HFFc6 (cell line): ENCODE measurements at places on chromosomes 3 and 15.

DNA sequence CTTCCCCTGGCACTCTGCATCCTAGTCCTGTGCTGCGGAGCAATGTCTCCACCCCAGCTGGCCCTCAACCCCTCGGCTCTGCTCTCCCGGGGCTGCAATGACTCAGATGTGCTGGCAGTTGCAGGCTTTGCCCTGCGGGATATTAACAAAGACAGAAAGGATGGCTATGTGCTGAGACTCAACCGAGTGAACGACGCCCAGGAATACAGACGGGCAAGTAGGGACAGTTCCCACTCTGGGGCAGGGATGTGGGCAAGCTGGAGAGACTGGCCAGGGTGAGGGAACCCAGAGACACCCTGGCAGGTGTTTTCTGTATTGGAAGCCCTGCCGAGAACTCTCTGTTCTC is 247 bp downstream of the FETUB start:
- DNase-seq = peak; percentile 18

GRCh38 chr3:100556673-100557310 is 52.6 kb upstream of the ADGRG7 start:
- DNase-seq = peak; percentile 36

DNA sequence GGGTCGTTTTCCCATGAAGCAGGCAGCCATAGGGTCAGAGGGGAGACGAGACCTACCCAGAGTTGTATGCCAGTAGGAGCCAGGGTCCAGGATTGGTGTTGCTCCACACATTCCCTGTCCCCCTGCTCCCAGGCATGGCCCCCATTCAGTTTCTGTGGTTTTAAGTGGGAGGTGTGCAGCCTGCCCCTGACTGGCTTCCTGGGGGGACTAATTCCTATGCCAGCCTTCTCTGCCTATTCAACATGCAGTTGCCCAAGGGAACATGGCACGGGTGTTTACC is 126.3 kb downstream of the EEFSEC start:
- DNase-seq = no peak

DNA sequence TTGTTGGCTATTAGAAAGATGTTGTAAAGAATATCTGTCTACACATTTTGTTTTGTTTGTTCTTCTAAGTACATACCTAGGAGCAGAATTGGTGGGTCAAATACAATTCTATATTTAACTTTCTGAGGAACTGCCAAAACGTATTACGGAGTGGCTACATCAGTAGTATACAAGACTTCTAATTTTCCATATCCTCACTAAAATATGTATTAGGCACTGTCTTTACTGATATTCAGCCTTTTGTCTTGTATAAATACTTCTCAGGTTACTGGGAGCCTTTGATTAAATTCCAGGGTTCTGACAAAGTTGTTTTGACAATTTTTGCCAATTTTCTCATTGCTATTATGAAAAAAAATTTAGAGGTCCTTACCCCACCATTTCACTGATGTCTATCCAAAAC is 146.7 kb downstream of the NR2E3 start:
- DNase-seq = no peak

- no peak for DNase-seq
Observed at GRCh38 chr3:30123224-30123623, 483.2 kb upstream of the TGFBR2 start.

DNA sequence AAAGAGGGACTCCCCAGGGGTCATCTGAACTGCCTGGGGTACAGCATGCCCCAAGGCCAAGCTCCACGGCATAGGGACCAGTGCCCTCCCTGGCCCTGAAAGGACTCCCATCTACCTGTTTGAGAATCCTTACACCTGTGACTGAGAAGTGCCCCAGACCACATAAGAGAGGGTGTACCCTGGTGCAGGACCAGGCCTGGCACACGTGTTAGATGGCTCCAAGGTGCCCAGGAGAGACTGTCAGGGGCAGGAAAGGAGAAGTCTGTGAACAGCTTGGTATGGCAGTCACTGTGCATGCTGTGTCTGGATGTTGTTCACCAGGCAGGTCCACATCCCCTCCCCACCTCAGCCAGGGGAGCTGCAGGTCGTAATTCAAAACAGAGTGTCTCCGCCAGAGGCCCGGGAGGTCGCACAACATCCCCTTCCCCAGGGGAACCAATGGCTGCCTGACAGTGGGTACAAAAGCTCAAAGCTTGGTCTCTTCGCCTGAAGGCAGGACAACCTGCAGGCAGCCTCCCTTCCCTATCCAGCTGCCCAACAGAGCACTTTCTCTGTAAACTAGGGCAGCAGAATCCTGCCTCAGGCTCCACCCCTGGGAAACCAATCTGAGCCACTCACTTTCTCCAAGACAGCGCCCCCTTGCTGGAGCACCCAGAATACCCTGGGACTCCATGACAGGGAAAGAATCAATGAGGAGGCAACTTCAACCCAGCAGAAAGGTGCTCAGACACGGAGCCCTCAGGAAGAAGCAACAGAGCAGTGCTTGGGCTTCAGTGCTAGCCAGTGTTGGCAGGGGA is 3.9 kb downstream of the NUP210 start:
- no peak for DNase-seq

GRCh38 chr15:70291305-70292075 is 193.8 kb upstream of the TLE3 start:
- DNase-seq = no peak

- DNase-seq = no peak
Observed at GRCh38 chr3:183930086-183930485, 45.4 kb upstream of the PARL start.

DNA sequence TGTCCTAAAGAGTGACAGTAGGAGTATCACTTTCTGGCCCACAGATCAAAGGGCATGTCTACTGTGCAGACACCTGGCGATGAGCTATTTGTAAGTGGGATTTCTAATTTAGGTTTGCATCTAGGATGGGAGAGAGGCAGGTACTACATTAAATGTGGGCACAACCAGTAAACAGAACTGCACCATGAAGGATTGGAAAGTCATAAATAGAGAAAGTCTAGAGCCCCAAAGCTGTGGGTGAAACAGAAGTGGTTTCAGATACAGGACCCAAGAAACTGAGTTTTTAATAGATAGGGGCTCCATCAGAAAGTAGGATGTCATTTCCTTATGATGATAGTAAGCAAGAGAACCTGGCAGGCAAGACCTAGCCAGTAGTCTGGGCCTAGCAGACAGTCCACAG is 35.2 kb upstream of the SPPL2A start:
- DNase-seq = no peak

DNA sequence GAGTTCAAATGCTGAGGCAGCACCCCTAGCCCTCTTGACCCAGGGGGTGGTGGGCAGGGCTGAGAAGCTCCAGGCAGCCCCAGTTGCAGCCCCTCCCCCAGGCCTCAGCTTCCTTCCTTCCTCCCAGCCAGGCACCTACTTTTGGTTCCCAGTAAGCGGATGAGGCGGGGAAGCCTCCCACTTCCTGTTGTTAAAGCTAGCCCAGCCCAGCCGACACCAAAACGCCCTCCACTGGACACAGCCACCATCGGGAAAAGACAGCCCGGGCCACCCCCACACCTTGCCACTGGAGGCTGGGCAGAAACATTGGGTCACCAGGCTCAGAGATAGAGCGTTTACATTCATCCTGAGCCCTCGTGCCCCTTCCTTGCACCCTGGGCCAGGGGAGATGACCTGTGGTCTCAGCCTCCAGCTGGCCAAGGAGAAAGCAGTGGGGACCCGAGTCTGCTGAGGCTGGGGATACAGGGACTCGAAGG is 3.5 kb downstream of the DUSP7 start:
- peak; percentile 85 for DNase-seq
